Skeletal muscle cell (primary cell): ENCODE measurements at places on chromosomes 3 and 15.

GRCh38 chr3:77096966-77097890 lies 57.3 kb downstream of the ROBO2 start:
- DNase-seq: peak; percentile 55

GRCh38 chr3:111694471-111694870 lies 99.3 kb upstream of the ZBED2 start:
- no peak for DNase-seq

DNA sequence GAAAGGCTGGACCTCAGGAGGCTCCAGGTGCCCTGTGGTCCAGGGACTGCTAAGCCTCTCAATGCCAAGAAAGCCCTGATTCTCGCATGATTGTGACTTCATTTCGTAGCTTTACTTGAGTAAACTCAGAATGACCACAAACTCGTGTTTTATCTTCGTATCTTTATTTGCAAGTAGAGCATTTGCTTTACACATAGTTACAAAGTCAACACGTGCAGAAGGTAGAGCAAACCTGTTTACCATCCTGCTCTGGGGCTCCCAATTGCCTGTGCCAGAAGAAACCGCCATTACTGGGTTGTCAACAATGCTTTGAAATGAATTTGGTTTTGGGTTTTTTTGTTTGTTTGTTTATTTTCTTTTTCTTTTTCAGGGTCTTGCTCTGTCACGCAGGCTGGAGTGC lies 5.8 kb upstream of the MESP1 start:
- no peak for DNase-seq

DNA sequence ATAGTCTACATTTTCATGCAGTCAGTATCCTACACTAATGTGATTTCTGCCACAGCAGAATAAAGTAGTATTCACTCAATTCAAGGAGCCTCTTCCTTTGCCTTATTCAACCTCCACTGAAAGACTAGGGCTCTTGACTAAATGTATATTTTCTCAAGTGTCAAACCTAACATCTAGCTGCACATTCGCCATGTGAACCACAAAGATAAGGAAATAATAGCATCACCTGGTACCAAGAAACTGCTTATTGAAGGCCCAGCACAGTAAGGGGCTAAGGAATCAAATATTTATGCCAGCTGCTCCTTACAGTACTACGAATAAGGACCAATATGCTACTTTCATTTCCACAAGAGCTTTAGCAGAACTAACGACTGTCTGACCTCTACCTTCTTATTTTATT lies 1.3 kb downstream of the SRP14 start:
- no peak for DNase-seq

- no peak for DNase-seq
These were observed 400.7 kb downstream of the ROBO1 start for GRCh38 chr3:79367066-79367465.

DNA sequence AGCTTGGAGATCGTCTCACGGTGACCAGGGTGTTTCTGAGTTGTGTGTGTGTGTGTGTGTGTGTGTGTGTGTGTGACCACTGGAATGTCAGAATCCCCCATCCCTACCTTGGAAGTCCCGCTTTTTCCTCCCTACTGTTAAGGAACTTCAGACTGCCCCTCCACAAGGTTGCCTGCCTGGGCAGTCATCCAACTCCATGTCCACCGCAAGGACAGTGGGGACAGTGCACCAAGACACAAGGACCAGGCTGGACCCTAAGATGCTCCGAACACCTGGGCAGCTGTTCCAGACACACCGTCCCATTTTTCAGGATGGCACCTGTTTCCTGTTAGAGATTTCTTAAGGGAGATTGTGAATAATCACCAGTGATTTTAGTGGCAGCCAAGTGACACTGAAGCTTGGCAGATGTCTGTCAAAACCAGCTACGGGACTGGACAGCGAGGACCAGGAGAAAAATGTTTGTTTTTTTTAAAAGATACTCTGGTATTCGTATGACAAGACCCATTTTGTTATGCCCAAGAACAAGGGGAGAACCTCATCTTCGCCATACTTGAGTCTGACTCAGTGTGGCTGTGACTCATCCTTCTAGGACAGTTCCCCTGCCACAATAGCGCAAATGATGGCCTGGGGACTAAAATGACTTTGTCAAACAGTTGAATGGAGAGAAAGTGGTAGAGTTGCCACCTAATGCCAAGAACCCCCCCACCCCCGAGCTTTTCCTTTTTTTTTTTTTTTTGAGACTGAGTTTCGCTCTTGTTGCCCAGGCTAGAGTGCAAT lies 15.5 kb downstream of the PAQR9 start:
- no peak for DNase-seq

GRCh38 chr3:165336786-165337185 lies 140.6 kb upstream of the SLITRK3 start:
- peak; percentile 14 for DNase-seq

DNA sequence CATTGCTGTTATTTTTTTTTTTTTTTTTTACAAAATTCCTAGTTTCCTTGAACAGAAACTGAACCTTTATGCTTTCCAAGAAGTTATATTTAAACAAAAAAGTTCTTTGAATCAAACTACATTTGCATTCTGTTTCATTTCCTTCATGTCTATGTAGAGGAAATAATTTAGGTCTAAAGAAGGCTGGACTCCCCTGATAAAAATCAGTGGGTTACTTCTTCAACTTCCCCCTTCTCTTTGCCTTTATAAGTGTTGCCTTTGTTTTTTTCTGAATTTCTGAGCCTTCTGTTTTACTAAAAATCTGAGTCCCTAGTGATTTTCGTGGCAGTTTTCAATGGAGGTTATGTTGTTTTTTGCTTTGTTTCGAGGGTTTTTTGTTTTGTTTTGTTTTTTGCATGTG lies 152.8 kb downstream of the CHDH start:
- DNase-seq: no peak

DNA sequence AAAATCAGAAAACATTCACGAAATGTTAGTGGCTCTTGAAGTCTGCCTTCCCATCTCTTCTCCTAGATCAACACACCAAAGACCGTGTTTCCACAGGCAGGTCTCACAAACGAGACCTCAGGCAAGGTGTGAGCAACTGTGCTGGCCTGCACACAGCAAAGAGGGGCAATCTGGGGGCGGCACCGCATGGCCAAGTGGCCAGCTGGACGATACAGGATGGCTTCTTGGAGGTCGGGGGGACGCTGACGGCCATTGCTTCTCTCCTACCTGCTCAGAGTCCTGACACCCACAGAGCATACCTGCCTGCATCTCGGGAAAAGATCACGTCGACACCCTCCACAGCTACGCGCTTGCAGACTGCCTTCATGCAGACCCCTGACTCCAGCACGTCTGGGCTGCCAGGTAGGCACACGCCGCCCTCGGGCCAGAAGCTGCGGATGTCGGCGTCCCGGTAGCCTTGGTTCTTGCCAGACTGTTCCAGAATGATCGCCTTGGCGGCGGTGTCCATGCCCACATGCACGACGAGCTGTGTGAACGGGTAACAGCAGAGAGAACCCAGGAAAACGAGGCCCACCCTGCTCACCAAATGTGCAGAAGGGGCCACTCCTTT lies 38.4 kb downstream of the PGPEP1L start:
- DNase-seq: no peak

GRCh38 chr3:87148020-87148419 lies 79.1 kb upstream of the CHMP2B start:
- DNase-seq: no peak

DNA sequence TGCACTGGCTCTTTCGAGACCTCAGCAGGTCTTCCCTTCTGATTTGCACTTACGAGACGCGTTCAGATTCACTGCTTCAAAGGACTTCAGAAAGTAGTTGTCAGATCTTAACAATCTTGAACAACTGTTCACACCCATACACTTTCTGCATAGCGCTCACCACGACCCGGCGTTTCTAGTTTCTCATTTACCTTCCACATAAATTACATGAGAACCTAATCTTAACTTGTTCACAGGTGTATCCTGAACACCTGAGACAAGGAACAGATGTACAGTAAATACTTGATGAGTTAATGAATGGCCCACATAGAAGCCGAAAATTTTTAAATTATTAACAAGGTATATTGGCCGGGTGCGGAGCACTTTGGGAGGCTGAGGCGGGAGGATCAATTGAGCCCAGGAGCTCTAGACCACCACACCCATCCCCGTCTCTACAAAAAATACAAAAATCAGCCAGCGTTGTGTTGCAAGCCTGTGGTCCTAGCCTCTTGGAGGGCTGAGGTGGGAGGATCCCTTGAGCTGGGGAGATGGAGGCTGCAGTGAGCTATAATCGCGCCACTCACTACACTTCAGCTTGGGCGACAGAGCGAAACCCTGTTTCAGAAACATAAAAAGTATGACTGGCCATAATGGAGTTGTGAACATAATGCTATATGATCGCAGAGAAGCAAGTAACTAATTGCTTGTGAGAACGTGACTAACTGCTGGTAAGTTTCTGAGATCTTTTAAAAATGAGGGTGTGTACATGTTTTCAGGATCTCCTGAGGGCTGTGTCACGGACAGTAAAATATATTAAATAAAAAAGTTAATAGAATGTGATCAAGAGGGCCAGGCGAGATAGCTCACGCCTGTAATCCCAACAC lies 984 bp upstream of the SMARCC1 start:
- DNase-seq: no peak

DNA sequence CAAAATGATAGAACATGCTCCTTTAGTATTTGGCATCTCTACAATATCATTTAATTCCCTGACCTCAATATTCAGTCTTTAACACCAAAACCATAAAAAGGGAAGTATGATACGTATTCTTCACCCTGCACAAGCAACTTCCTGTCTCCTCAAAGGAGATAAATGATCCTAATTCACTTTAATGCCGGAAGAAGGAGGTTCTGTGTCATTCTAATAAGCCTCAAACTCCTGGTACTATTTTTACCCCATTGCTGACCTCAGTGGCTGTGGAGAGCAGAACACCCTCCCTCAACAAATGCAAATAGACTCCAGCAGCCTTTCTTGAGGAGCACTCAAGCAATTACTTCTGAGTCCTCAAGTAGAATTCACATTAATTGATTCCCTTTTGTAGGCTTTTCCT lies 173.3 kb downstream of the TMEM108 start:
- DNase-seq: no peak

DNA sequence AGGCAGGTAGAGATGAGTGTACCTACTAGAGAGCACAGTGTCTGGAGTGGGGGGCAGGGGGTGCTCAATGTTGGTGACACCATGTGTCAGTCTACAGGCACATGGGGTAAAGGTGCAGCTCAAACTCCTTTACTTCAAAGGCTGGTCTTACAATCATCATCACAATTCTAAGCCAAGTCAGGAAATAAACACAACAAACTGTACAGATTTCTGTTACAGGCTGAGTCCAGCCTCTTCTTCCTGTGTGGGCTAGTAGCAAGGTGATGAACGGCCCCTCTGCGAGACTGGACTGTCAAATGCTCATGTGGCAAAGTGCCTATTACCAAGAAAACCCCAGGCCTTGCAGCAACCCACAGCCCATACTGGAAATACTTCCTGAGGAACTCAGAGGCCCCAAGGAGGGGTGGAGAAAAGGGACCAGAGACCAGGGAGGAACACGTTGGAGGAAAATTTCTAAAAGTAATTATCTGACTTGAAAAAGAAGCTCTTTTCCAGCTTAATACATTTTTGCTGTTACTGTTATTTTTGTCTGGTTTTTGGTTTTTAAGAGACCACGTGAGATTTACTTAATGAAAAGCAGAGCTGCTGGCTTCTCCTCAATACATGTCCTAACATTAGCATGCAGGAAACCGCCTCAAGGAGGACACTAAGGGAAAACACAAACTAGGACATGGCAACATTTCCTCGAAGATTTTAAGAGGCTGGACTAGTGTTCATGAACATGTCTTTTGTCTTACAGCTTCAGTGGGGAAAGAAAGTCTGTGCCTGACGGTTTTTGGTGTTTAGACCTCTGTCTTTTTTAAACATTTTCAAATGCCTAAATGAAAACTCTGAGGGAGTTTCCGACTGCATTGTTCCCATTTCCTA lies 29.5 kb downstream of the TBC1D2B start:
- peak; percentile 71 for DNase-seq

DNA sequence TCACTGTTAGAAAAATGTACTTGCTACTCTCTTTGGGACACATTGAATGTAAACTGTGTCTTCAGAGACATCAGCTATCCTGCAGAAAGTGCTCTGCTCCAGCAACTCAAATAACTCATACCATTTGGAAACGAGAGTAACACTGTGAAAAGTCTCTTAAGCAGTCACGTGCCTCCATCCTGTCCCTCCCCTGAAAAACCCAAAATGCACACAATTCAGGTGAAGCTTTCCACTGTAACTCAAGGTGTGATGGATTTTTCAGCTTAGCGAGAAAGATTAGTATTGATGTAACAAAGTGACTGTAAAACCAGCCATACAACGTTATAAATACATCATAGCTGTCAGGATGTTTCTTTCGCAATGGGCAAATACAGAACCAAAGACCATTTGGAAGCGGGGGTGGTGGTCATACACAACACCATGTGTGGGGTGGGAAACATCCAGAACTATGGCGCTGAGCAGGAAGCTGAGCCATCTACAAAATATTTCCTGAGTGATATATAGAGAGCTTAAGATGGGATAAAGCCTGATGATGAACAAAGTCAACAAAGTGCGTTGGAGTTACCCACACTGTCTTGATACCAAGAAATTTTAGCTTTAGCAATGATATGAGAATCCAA lies 332.3 kb downstream of the FOXP1 start:
- peak; percentile 98 for DNase-seq

GRCh38 chr3:36488077-36488789 lies 107.9 kb downstream of the STAC start:
- no peak for DNase-seq

GRCh38 chr15:23855947-23856346 lies 168.8 kb upstream of the NDN start:
- DNase-seq: no peak

- no peak for DNase-seq
These were observed 2.5 kb downstream of the RSL24D1 start for GRCh38 chr15:55194256-55194655.

DNA sequence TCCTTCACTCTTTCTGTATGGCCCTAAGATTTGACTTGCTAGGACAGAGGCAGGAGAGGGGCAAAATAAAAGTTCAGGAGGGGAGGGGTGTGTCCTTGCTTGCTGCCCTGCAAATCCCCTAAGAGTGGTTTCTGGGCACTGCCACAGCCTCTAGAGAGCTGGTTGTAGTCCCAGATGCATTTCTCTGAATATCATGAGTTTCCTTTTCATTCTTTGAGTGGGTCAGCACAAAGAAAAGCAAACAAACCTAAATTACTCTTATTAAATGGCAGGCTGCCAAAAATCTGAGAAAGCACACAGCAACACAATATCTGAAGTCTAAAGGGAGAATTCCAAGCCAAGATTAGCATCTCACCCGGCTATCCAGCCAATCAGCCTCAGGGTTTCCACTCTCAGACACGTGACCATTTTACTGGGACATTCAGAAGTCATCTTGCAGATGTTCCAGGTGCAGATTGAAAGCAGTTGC lies 919.3 kb downstream of the TUSC7 start:
- DNase-seq: peak; percentile 86

GRCh38 chr15:83248151-83249029 lies 36.1 kb downstream of the BNC1 start:
- peak; percentile 14 for DNase-seq

GRCh38 chr3:17632401-17633100 lies 109.9 kb downstream of the TBC1D5 start:
- DNase-seq: peak; percentile 44

- DNase-seq: no peak
These were observed 419 bp downstream of the FAM227B start for GRCh38 chr15:49620199-49620598.

GRCh38 chr3:126053513-126053912 lies 30.4 kb downstream of the SLC41A3 start:
- DNase-seq: no peak
